ENCODE measurements at places on chromosomes 6 and 20. TPM values are rescaled to one million over a fixed set of nuclear protein-coding genes. Genes with fewer than 3 reads are reported as not detected.

Gene FOXA2
- not detected for total RNA-seq

Gene ESR1
- 50.3 TPM for total RNA-seq

- DNase-seq, result no peak
These were observed 36.8 kb upstream of the SAMD3 start for GRCh38 chr6:130259557-130259956.

GRCh38 chr20:62123450-62124118, 1.3 kb downstream of the LSM14B start:
- DNase-seq, result no peak

Gene CEP250
- total RNA-seq, result 10.1 TPM

Gene HLA-DOB
- 2.7 TPM for total RNA-seq

DNA sequence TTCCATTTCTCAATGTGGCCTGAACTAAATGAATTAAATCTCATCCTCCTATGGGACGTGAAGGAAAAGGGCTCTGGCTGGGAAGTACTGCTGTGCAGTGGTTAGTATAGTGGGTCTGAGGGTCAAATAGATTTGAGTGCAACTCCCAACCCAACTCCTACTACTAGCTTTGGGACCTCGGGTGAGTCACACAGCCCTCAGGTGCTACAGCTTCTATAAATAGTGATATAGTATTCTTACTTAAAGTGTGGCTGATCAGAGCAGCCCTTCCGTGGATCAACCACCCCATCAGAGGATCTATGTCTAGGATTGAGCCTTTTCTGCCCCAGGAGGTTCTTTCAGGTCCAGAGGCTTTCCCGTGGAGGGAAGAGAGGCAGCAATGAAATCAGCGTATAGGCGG, 904 bp upstream of the UST start:
- no peak for DNase-seq

- DNase-seq, result no peak
These were observed 96.3 kb downstream of the PRDM1 start for GRCh38 chr6:106182455-106182854.

Gene GRM1
- total RNA-seq, result not detected

- DNase-seq, result no peak
These were observed 117.8 kb upstream of the F13A1 start for GRCh38 chr6:6438286-6438685.

Gene TAPBP
- total RNA-seq, result 59.9 TPM

DNA sequence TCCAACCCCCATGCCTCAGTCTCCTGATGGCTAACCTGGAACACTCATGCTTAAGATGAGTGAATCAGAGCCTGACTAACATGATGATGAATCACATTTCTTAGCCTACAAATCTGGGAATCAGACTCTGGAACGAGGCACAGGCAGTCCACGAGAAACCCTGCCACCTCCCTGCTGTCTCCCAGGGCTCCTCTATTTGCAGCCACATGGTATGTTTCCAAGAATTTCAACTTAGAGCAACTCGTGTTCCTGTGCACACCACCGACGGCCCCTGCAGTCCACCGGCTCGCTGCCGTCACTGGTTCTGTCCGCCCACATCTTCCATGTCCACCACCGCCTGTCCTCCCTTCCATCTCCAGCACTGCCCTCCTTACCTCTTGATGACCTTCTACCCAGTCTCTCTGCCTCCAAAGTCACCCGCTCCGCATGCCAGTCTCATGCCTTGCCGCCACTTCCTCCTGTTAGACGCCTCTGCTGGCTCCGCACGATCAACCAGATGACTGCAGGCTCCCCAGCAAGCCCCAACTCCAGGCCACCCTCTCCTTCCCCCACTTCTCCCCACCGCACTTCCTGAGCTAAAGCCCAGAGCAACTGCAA, 87.6 kb downstream of the AGPAT4 start:
- no peak for DNase-seq

DNA sequence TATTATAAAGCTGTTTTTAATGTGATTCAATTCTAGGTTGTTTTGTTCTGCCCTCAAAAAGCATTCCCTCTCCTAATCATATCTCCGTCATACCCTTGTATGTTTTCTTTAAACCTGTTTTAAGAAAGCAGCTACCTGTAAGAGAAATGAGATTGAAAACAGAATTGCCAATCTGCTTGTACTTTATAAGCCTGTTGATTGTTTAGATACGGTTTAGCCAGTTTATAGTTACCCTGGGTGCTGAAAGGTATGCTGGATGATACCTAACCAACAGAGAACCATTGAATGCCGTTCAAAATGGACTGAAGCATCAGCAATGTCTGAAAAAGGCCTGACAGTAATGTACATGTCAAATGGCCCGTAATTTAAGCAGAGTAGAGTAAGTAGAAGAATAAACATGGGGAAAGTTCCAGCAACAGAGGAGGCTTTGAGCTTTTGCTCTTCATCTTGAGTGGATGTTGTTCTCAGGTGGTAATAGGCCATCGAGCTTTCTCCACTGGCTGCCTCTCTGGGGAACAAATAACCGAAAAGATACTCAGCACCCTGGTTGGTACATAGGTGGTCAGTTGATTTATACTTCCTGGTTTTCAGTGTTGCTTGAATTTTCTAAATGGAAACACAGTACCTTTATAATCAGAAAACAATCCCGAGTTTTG, 27.5 kb downstream of the PTPN1 start:
- no peak for DNase-seq

DNA sequence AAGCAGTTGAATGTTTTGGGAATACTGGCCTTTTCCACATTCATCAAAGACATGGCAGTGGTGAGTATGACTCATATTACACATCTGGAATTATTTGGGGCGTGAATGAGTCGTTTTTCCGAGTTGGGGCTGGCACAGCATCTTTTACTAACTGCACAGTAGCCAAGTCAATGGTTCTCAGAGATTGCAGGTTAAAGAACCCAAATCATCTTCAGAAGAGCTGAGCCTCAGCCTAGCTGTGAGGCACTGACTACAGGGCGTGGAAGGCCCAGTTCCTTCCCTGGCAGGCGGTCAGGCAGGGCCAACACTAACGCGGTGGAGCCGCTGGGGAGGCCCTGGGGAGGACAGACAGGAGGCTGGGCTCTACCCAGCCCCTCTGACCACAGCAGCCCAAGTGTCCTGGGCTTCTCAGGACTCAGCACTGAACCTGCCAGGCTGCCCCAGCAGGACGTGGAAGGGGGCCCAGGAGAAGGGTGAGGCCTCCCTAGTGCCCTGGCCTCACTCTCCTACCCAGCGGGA, 20.1 kb upstream of the HELZ2 start:
- DNase-seq, result no peak

DNA sequence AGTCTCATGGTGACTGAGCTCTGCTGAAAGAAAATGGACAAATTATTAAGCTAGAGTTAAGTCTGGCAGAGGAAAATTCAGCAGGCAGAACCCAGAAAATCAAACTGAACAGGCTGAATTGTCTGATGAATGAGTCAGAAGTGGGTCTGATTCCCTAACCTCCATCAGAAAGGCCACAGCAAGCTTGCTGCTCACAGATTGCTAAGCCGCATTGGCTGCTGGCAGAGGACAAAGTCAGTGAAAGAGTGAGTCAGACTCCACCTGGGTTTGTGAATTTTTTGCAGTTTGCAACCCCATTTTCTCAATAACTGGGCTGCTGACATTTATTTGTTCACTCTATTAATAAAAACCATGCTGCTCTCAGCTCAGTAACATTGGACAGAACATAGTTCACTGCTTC, 191.3 kb downstream of the EPM2A start:
- no peak for DNase-seq

DNA sequence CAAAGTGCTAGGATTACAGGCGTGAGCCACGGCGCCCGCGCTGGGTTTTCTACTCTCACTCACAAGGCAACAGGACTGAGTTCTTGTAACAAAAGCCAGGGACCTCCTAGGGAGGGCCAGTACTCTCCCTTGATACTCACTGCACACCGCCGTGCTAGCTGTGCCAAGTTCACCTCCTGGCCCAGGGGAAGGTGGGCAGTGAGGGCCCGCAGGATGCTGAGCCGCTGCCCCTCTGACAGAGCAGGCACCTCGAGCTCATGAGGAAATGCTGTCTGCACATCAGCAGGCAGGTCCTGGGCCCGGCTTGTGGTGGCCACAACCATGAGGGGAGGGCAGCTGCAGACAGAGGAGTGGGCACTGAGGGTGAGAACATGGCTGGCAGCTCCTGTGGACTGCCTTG, 6.7 kb downstream of the GNMT start:
- DNase-seq, result no peak

- no peak for DNase-seq
These were observed 36.0 kb downstream of the CCN2 start for GRCh38 chr6:131914967-131915751.

DNA sequence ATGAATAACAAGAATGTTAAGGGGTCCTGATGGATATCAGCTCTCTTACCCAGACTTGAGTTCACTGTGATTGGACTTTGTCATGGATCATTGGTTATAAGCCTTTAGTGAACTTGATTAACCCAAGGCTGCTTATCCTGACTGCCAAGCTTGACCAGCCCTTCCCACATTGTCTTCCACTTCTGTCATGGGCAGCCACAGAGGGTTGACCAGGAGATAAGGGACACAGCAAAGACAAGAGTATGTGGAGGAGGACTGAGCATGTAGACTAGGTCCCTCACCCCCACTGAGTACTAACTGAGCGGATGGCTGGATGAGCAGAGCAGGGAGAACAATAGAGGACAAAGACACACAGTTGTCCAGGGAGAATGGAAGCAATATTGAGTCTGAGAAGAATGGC, 52.5 kb downstream of the FAXC start:
- DNase-seq, result no peak

DNA sequence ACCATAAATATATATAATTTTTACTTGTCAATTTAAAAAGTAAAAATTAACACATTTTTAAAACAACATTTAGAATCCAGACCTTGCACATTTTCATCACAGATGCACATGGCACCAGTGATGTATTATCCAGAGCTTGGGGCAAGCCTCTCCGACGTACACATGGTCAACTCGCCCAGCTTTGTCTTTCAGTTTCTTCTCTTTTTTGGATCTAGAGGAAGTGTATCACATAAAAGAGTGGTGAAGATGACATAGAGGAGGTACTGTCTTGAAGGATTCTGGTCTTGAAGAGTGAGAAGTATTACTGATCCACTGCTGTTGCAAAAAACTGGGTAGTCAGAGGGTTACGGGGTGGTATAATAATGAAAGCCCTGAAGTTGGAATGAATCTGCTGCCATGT, 46.9 kb upstream of the TAB2 start:
- DNase-seq, result no peak

DNA sequence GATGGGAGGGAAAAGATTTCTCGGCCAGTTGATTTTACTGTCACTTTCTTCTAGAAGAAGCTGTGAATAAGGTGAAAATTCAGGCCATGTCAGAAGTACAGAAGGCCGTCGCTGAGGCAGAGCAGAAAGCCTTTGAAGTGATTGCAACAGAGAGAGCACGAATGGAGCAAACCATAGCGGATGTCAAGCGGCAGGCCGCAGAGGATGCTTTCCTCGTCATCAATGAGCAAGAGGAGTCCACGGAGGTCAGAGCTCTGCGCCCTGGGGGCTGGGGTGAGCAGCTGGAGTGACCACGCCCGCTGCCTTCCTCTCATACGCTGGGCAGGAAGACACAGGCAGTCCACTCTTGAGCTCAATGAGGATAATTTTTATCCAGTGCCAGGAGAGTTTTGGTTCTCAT, 21.8 kb upstream of the C20orf144 start:
- DNase-seq, result no peak

DNA sequence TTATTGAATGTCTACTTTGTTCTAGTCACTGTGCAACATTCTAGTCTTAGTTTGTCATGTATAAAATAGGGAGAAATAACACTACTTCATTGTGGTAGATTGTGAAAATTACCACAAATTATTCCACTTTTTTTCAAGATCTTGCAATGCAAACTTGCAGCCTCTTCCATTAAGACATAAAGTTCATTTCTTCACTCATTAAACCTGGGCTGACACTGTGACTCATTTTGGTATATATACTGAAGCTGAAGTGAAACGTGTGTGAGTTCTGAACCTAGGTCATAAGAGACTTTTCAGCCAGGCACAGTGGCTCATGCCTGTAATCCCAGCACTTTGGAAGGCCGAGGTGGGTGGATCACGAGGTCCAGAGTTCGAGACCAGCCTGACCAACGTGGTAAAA, 329.0 kb downstream of the BCKDHB start:
- DNase-seq, result no peak

- no peak for DNase-seq
These were observed 403.4 kb downstream of the GJA1 start for GRCh38 chr6:121838842-121839241.

DNA sequence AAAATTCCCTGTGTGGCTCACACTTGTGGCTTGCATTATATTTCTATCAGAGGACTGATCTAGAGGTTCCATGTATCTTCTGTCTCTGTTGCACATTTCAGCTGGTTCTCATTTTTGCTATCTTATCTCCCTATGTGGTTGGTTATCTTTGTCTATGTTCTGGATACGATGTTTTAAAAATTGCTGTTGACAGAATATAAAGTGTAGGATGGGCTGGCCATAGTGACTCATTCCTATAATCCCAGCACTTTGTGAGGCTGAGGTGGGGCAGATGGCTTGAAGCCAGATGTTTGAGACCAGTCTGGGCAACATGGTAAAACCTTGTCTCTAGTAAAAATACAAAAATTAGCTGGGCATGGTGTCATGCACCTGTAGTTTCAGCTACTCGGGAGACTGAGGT, 9.9 kb upstream of the ULBP3 start:
- DNase-seq, result no peak

Gene KCNK5
- 16.7 TPM for total RNA-seq

- DNase-seq, result no peak
These were observed 372.6 kb downstream of the UTRN start for GRCh38 chr6:144657691-144658090.

Gene OR2H1
- not detected for total RNA-seq

All from vagina (tissue), 2 donors.